SIG-M5 (cell line): ENCODE measurements at places on chromosomes 7 and 10.

DNA sequence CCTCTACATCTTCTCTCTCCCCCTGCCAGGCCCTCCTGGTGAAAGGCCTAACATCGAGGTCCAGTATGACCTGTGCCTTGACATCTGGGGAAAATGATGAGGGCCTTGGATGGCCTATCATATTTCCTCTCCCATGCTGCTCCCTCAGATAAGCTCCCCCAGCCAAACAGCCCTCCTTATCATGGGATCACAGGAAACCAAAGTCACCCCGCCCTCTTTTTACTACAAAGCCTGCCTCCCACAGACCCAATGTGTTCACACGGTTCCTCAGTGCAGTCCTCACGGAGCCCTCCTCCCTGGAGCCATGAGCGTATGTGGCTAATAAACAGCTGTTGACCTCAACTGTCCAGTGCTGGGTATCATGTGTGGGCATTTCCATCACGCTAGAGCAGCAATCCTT lies 32.0 kb downstream of the C10orf90 start:
- DNase-seq: no peak

DNA sequence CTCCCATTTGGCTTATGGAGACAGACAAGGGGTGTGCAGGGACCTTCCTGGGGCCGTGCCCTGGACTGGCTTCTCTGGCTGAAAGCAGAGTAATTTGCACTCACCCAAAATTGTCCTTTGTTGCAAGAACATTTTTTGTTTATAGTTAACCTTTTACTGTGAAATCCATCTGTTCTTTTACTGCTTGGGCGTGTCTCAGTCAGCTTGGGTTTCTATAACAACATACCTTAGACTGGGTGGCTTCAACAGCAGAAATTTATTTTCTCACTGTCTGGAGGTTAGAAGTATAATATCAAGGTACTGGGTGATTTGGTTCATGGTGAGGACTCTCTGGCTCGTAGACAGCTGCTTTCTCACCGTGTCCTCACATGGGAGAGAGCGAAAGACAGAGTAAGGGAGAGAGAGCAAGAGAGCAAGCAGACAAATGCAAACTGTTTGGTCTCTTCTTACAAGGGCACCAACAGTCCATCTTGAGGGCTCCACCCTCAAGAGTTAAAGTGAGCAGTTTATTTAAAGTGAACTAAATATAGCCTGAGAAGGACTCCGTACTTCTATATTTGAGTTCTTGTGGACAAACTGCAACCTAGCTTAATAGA lies 131.0 kb upstream of the NPY start:
- no peak for DNase-seq

DNA sequence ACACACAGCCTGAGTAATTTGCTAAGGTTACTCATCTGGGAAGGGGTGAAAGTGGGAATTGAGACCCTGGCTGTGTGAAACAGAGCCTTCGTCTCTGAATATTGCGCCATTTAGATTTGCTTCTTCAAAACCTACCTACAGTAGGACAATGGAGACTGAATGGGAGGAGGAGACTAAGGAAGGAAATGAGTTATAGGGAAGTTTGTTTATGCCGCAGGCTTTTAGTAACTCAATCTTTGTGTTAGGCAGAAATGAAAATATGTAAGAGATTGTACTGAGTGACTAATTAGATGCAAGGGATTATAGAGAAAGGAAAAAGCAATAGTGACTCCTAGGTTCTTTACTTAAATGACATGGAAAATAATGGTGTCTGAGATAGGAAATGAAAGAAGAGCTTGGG lies 80.2 kb downstream of the KCND2 start:
- no peak for DNase-seq

DNA sequence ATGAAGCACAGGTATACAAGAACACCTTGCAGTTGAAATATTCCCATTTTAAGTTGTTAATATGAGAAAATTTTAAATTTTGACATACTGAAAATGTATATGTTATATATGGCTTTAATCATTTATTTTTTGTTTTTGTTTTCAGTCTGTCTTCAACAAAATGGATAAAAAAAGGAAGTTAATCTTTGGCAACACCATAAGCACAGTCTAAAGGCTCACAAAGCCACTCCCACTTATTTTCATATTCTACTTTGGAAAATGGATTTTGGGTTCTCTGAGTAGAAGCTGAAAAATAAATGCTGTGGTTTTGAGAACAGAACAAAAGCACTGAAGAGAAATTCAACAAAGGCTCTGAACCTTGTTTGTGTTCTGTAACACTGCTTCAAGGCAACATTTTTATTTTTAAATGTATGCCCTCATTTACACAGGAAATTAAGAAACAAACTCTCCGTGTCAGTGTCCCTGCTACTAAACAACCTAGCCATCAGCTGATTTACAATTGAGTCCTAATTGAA lies 81.3 kb upstream of the LRRN3 start:
- DNase-seq: no peak

DNA sequence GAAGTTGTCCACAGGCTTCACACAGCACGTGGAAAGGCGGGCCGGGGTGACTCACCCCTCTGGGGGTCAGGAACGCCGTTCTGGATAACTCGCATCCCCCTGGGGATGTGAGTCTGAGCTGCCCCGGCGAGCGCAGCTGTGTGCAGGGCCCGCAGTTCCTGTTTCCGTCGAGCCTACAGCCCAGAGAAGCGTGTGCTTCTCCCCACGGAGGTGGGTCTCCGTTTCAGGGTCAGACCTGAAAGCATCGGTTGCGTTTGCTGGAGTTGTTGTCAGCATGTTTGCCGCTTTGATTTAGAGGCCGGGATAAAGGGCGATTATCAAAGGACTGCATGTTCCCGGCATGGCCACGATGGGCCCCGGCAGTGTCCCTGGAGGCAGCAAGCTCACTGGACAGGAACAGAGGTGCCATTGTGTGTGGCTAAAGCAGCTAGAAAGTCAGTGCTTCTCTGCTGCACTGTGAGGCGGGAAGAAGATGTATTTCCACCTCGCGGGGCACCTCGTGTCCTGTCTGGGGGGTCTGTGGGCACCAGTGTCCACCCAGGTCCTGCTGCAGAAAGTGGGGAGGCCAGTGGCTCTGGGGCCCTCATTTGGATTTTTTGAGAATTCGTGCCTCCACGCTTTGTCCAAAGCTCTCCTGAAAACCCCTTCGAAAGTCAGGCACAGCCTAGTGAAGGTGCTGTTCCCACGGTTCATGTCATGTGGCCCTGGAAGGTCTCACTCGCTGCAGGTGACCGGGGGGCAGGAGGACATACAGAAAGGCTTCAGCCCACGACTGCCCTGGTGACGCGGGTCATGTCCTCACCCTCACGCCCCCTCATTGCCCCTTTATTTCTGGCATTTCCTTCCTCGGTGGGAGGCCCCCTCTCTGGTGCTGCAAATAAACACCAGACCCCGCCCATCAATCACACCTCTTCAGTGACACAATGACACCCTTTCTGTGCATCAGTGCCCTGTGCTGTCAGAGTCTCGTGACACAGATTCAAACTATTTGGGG lies 27.4 kb upstream of the GDI2 start:
- no peak for DNase-seq

DNA sequence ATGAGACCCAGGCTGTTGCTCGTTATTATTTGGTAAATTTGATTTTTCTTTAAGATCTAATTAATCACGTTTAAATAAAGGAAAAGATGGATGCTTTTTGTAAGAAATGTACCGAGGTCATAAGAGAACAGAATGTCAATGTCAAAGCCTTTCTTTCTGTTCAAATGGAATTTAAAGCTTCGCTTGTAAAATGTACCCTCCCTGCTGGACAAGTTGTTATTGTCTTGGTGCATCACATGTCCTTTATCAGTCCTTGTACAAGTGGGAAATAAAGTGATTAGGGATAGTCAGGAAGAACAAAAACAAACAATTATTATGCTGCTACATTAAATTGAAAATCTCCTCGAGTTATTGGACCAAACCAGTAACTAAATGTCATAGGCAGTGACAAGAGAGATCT lies 363.2 kb downstream of the PHTF2 start:
- no peak for DNase-seq

GRCh38 chr7:150895809-150896208 lies 43.5 kb downstream of the AOC1 start:
- DNase-seq: no peak

GRCh38 chr10:18005781-18006456 lies 54.2 kb downstream of the SLC39A12 start:
- DNase-seq: no peak

DNA sequence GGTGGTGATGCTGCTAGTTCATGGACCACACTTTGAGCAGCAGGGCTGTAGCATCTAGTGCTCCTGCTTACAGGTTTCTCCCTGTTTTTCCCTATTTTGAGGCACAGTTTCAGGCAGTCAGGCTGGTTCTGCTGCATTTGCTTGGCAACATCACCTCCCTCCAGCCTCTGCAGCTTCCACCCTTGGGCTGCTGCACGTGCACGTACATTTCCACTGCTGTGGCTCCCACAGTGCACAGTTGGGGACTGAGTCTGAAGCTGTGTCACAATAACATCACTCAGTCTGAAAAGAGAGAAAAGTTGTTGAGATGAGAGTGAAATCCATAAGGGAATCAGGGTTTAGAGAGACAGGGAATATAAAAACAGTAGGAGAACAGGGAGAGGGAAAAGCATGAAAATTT lies 230.7 kb upstream of the FZD1 start:
- DNase-seq: no peak
